ENCODE measurements at places on chromosomes 7 and 10. TPM values are rescaled to one million over a fixed set of nuclear protein-coding genes. Genes with fewer than 3 reads are reported as not detected.
A peak's percentile ranks its signal among the peaks of the same experiment; 100 is the strongest.

Gene DPP6
- 0.35 TPM for total RNA-seq

DNA sequence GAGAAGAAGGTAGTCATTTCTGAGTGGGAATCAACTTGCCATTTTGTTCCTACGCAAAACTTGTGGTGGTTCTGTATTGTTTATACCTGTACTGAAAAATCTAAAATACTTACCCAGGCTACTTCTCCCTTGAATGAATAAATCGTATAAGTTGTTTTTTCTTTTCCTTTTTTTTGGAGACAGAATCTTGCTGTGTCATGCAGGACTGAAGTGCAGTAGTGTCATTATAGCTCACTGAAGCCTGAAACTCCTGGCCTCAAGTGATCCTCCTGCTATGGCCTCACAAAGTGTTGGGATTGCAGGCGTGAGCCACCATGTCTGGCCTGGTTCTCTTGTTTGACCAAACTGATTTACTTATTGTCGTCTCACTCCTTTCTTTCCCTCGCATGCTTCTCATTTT is 27.9 kb downstream of the LUC7L2 start:
- no peak for DNase-seq

Gene GIMAP2
- 19.1 TPM for total RNA-seq

Gene TAS2R5
- total RNA-seq = 1.2 TPM

- DNase-seq = no peak
Observed at GRCh38 chr7:51079494-51079893, 237.1 kb downstream of the COBL start.

- DNase-seq = no peak
Observed at GRCh38 chr10:73774637-73775036, 7.2 kb upstream of the CHCHD1 start.

DNA sequence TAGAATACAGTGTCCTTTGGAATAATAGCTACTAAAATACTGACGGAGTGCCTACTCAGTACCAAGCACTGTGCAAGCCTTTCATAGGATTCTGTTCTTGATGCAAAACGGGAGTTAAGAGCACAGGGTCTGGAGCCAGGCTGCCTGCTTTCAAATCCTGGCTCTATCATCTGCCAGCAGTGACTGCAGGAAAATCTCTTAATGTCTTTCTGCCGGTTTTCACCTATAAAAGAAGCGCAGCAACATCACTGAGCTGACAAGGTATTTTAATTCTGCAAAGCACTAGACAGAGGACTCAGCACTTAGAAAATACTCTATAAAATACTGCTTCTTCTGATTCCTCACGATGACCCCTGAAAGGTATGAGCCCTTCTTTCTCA is 659 bp downstream of the FIGNL1 start:
- DNase-seq = no peak

DNA sequence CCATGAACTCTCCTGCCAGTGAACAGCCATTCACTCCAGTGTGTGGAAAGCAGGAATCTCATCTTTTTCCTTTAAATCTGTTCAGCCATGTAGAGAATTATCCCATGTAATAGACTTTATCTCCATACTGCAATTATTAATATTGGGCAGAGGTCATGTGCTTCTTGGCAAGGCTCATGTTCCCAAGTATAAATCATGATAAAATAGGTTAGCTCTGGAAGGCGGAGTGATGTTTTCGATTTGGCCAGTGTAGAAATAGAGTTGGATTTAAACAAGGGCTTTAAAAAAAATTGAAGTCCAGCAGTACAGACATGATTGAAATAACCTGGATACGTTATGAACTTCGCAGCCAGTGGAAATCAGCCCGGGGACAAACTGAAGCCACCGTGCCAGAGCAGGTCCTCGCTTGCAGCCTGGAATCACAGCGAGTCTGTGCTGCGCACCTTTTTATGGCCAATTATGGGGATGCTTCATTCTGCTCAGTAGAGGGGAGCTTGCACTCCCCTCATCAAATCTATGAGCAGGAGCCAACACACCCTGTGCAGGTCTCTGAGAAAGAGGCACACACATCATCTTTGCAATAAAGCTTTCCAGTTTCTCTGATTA is 654.0 kb upstream of the MKI67 start:
- no peak for DNase-seq

Gene KLF6
- 165 TPM for total RNA-seq

DNA sequence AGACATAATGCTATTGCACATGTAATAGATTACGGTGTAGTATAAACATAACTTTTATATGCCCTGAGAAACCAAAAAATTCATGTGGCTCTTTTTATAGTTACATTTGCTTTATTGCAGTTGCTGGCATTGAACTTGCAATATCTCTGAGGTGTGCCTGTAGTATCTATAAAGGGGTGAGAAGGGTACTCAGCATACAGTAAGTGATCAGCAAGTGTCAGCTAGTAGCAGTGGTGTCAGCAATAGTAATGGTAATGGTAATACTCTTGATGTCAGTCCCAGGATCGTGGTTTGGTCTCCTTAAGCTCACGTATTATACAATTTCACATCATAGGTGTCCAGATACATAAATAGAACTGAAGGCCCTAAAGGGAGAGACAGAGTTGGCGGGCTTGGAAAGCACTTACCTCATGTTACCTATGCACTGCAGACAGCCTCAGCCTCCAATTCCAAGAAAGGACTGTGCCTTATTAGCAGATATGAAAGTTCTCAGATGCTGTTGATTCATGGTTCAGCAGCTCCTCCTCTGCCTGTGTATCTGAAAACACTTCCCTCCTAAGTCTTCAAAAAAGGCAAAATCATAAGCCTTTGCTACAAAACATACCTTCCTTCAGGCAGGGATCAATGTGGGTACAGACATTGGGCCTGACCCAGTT is 6.6 kb upstream of the GIMAP7 start:
- no peak for DNase-seq

DNA sequence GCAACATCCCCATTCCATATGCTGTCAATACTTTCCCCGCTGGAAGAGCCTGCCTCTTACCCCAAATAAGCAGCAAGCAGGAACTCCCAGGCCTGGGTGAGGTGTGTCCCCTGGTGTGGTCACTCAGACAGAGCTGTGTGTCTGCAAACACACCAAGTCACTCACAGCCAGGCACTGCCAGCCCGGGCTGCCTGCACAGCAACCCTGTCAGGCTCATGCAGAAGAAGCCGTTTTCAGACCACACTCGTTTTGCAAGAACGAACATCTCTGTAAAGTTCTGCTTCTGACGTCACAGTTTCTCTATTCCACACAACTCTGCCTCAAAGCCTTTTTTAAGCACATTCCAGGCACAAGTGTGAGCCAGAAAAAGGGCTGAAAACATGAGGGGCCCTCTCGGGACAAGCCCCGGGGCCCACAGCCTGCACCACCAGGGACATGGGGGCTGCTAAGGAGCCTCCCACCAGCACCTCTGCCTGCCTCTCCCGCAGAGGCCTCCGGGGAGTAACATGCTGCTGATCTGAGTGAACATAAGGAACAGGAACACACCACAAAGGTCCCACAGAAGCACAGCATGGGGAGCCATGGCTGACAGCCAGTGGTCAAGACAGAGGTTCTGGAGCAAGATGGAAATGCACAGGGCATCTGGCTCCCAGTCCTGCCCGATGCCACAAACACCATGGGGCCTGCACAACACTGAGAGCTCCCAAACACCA is 11.4 kb downstream of the PTPRN2 start:
- no peak for DNase-seq

- no peak for DNase-seq
Observed at GRCh38 chr7:122847871-122848473, 38.3 kb downstream of the CADPS2 start.

- peak; percentile 64 for DNase-seq
Observed at GRCh38 chr10:102643336-102644065, 778 bp upstream of the TRIM8 start.

Gene FAM25A
- total RNA-seq = not detected

DNA sequence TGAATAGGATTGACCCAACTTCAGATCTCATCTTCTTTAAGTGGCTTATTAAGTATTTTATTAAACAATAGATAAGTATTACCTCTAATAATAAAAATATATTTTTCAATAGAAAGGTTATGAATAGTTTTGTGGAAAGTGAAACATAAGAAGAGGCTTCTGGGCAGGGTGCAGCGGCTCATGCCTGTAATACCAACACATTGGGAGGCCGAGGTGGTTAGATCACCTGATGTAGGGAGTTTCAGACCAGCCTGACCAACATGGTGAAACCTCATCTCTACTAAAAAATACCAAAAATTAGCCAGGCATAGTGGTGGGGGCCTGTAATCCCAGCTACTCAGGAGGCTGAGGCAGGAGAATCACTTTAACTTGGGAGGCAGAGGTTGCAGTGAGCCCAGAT is 26.5 kb downstream of the GPR85 start:
- no peak for DNase-seq

Gene AASS
- total RNA-seq = 25.1 TPM

GRCh38 chr10:22626784-22627183 is 87.6 kb downstream of the PIP4K2A start:
- DNase-seq = no peak

GRCh38 chr10:30233186-30233959 is 115.7 kb downstream of the MTPAP start:
- DNase-seq = no peak

DNA sequence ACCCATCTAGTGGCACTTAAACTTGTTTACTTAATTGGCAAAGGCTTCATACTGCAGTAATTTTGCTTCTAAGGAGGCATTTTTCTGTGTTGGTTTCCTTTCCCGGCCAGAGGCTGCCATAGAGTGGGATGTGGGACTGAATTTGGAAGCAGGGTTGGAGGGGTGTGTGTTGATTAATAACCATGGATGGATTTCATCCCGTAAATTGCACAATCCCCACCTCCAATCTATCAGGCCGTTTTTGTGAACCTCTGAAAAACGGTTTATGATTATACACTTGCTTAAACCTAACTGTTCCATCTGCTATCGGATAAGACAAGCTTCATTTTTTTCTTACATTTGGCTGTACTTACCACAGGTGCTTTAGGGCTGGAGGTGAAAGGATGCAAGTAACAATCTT is 1.3 kb downstream of the TMEM60 start:
- no peak for DNase-seq

Gene CDHR1
- 0.66 TPM for total RNA-seq

DNA sequence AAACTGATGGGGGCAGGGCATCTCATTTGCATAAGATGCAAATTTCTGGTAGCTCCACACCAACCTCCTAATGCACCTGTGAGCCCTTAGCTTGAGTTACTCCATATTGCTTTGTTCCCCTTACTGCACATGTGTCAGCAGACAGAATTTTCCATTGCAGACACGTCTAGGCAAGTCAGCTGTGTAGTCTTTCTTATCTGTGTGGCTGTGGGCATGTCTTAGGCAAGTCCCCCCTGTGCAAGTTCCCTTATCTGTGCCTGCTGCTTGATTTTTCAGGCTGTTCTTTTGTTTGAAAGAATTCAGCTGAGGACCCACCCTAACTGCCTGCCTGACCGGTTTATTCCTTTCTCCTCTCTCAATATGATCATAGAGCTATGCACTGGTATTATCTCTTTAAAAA is 28.5 kb upstream of the TRIM24 start:
- DNase-seq = no peak

- DNase-seq = no peak
Observed at GRCh38 chr7:1360521-1360971, 98.7 kb downstream of the MICALL2 start.

GRCh38 chr7:144819566-144819965 is 16.3 kb downstream of the TPK1 start:
- DNase-seq = no peak

GRCh38 chr10:659688-660141 is 29.8 kb downstream of the DIP2C start:
- DNase-seq = no peak

Gene UBN2
- total RNA-seq = 20.4 TPM

Gene PPP1R17
- total RNA-seq = not detected

Gene ZPBP
- total RNA-seq = not detected

- DNase-seq = no peak
Observed at GRCh38 chr7:65342723-65343629, 30.7 kb upstream of the ZNF92 start.

Gene ELN
- total RNA-seq = 70.3 TPM

DNA sequence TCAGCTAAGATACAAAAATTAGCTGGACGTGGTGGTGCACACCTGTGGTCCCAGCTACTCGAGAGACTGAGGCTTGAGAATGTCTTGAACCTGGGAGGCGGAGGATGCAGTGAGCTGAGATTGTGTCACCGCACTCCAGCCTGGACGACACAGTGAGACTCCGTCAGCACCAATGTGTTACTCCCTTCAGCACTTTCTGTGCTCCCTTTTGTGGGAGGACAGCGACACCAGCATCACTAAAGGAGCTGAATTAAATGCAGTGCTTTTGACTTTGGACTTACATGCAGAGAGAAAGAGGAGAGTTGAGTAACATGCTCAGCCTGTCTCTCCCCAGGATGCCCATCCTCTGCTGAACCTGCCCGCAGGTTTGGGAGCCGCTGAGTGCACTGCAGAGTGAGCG is 92.2 kb upstream of the RHEB start:
- no peak for DNase-seq

Gene LBX1
- not detected for total RNA-seq

- no peak for DNase-seq
Observed at GRCh38 chr10:119677904-119678755, 26.9 kb downstream of the BAG3 start.

Gene ALKBH4
- total RNA-seq = 13.2 TPM

Gene CTAGE4
- 7.5 TPM for total RNA-seq

- DNase-seq = peak; percentile 4
Observed at GRCh38 chr7:63073286-63073685, 925.4 kb upstream of the ZNF722 start.

DNA sequence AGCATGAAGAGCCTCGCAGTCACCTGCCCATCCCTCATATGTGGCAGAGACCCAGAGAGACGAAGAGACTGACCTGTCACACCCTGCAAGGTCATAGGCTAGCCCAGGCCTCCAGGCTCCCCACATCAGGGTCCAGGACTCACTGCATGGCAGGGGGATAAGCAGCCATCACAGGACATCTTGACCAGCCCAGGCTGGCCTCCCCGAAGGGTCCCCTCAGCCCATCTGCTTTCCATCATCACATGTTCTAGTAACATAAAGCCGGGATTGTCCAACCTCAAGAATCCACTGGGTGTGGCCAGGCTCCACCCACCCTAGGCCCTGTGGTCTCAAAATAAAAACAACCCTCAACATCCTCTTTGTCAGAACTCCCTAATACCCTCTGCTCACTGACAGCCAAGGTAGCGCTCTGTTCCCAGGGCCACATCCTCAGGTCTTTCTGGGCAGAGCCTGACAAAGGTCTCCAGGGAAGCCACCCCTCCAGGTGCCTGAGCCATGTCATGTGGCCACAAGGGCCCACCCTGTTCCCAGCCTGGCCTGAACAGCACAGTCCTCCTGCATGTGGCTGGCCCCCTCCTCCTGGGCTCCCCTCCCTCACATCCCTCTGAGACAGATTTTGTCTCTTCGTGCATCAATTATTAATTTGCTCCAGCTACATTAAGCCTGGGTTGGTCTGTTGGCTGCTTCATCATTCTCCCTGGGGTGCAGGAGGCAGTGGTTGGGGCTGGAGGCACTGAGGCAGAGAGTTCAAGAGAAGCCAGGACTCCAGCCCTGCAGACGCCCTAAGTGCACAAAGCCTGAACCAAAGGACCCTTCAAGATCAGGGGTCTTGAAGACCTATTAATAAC is 131.8 kb upstream of the UNC5B start:
- no peak for DNase-seq

- DNase-seq = no peak
Observed at GRCh38 chr10:119803264-119803663, 69.4 kb downstream of the MCMBP start.

Data from mucosa of gallbladder (tissue), 1 donor.